ENCODE measurements at places on chromosomes 12 and 14.

- DNase-seq: no peak
These were observed 782.5 kb downstream of the TMEM121 start for GRCh38 chr14:106308839-106309389.

- DNase-seq: no peak
These were observed 9.6 kb upstream of the SSPN start for GRCh38 chr12:26185532-26186320.

DNA sequence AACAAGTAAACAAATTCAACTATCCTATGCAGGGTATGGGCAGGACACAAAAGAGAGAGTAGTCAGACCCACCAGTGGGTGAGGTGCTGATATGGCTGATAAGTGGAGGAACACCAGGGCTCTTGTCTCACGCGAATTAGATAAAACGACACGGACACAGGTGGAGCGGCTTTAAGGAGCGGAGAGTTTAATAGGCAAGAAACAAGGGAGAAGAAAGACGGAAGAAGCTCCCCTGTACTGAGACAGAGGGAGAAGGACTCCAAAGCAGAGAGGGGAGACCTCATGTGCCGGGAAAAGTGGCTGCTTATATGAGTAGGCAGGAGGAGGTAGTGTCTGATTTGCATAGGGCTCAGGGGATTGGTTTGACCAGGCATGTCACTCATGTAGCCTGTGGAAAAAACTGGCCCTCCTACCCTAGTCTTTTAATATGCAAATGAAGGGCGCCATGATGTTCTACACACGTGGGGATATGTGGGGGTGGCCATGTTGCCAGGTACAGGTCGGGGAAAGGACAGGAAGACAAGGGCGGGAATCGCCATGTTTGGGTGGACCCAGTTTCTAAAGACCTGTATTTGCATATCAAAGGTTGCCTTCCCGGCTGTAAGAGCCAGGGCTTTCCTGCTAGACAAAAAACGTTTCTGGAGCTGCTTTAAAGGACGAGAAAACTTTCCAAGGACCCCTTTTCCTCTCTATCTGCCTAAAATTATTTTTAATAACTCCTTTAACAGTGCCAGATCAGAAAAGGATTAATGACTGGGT, 28.8 kb downstream of the RPGRIP1 start:
- DNase-seq: peak; percentile 9

DNA sequence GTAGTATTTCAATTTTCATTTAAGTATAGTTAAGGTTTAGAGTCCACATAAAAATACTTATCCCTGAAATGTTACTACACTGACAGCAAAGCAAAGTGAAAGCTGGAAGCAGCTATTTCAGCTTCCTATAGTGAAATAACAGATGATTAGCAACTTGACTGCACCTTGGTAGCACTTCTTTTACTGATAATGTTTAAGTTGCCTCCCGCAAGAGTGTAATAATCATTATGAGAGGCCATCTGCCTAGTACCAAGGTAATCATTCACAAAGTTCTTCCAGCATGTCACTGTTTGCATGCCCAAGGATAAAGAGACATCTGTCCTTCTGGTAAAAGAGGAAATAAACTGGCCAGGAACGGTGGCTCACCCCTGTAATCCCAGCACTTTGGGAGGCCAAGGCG, 69.8 kb downstream of the LIN7A start:
- no peak for DNase-seq

DNA sequence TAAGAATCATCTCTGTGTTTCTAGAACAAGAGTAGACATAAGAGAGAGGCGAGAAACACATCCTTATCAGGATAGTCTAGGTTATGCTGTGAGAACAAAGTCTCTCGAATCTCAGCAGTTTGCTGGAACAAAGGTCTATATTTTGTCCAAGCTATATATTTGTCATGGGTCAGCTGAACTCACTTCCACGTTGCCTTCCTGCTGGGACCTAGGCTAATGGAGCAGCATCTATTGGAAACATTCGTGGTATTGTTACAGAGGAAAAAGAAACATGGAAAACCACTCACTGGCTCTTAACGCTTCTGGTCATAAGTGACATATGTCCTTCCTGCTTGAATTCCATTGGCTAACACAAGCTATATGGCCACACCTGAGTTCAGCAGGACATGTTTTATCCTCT, 112.6 kb upstream of the DYRK2 start:
- no peak for DNase-seq

DNA sequence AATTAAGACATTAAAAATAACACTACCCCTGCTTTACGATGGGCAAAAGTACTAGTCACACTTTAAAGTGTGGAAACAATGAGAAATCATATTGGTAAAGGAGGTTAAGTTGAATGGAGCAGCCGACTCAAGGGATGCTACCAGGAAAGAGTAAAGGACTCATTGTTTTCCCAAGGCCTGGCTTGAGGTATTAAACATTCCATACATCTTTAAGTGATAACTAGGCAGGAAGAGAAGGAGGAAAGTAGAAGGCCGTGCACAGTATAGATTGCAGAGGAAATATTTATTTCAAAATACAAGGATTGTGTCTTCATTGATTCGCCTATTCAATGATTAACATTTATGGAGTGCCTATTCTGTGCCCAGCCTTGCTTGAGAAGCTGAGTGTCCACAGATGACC, 20.6 kb upstream of the YARS2 start:
- no peak for DNase-seq

GRCh38 chr12:94570161-94570560, 80.2 kb downstream of the TMCC3 start:
- DNase-seq: no peak

DNA sequence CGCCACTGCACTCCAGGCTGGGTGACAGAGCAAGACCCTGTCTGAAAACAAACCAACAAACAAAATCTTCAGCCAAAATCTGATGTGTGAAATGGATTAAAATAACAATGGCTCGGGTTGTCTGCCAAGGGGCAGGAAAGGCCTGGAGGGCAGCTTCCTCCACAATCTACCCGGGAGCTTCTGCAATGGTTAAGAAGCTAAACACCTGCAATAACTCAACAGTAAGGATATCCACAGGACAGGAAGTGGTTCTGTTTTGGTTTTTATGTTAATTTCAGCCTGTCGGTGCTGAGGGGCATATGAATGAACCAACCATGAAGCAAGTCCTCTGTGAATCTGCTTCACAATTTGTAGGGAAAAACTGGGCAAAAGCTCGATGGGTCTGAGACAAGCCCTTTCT, 34.4 kb downstream of the RAD52 start:
- no peak for DNase-seq

GRCh38 chr14:49589387-49589786, 3.2 kb upstream of the RPS29 start:
- no peak for DNase-seq

GRCh38 chr12:15270591-15270990, 49.4 kb upstream of the RERG start:
- DNase-seq: no peak

GRCh38 chr12:92457458-92458180, 245.2 kb upstream of the PLEKHG7 start:
- DNase-seq: no peak

DNA sequence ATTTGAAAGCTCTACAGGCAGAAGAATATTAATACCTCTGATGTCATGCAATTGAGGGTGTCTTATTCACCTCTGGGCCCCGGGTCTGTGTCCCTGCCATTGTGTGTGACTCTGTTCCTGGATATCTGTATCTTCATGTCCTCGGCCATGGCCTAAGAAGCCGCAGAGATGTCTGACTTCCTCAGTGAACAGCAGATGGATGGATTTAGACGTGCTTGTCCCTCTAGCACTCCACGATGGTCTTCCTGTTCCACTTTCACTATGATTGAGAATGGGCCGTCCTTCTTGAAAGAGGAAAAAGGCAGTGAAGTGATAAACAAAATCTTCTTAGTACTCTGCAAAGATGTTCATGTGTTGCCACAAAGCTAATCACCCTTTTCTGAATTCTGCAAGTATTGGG, 217.4 kb downstream of the SLC41A2 start:
- no peak for DNase-seq

DNA sequence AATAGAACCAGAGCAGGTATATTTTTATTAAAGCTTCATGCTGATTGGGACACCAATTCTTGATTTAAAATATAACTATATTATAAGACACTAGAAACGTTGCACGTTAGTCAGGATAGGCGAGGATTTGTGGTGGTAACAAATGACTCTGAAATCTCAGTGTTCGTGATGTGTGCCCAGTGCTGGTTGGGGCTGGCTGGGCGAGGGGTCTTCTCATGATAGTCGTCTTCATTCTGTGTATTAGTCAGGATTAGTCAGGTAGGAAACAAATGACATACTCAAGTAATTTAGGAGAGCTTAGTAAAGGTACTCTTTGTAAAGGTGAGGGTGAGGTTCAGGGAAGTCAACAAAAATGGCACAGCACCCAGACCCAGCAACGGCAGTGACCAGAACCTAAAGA, 73.9 kb upstream of the HIF1A start:
- no peak for DNase-seq

DNA sequence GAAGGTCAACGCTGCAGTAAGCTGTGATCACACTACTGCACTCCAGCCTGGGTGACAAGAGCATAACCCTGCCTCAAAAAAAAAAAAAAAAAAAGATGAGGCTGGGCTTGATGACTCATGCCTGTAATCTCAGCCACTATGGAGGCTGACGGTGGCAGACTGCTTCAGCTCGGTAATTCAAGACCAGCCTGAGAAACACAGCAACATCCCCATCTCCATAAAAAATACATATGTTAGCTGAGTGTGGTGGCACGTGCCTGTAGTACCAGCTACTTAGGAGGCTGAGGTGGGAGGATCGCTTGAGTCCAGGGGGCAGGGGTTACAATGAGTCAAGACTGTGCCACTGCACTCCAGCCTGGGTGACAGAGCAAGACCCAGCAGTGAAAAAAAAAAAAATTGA, 50.4 kb downstream of the GXYLT1 start:
- DNase-seq: no peak

- peak; percentile 18 for DNase-seq
These were observed 445.7 kb upstream of the SYT1 start for GRCh38 chr12:78418919-78419318.

- no peak for DNase-seq
These were observed 418.9 kb downstream of the ZFP36L1 start for GRCh38 chr14:68373847-68374444.

DNA sequence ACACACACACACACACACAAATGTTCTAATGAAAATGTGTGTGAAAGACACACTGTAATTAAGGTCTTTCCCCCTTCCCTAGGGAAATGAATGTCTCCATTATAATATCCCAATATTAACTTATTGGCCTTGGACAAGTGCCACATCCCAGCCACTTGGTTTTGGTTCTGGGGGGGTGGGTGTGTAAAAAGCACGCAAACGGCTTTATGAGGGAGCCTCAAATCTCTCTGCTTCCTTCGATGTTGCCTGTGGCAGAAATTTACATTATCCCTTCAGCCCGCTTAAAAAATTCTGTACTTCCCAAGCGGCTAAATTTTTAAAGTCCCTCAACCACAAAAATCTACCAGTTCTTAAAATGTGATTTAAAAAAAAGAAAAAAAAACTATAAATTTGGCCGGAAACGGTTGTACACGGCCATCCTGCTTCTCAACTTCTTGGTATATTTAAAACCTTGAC, 432 bp downstream of the C14orf93 start:
- no peak for DNase-seq

GRCh38 chr14:55451398-55451797, 11.0 kb upstream of the TBPL2 start:
- DNase-seq: peak; percentile 55

GRCh38 chr14:49549881-49550280, 36.3 kb downstream of the RPS29 start:
- DNase-seq: no peak

DNA sequence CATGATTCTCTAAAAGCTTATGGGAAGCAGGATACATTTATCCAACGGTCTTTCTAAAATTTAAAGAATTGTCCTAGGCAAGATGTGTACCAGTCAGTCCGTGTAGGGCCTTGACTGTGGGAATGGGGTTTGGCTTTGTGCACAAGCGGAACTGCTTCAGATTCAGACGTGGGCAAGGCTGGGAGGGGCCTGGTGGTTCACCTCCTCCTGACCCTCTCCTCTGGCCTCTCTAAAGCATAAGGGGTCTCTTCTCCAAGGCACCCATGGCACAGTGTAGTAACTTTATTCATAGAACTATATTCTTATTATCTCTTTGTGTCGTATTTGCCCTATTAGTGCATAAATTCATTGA, 121.2 kb upstream of the PTPRB start:
- DNase-seq: no peak

GRCh38 chr12:50747817-50748216, 16.1 kb upstream of the ATF1 start:
- no peak for DNase-seq
